RPMI8226 (cell line): ENCODE measurements at places on chromosomes 12 and 14.
A peak's percentile ranks its signal among the peaks of the same experiment; 100 is the strongest.

GRCh38 chr12:131773582-131774221 is 54.5 kb upstream of the MMP17 start:
- DNase-seq = peak; percentile 82

DNA sequence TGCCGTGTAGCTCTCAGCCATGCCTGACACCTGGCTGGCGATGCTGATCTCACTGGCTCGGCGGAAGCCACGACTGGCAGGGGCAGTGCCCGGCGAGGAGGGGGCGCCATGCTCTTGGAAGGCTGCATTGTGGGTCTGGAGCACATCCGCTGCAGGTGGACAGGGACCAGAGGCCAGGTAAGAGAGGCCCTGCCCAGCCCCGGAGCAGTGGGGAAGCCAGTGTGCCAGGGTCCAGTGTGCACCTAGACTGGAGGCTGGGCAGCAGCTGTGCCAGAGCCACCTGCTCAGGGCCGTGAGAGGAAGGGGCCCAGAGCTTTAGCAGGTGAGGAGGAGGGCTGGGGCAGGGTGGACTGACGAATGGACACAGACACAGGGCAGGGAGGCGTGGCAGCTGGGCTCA is 10.1 kb downstream of the ARL6IP4 start:
- DNase-seq = no peak

DNA sequence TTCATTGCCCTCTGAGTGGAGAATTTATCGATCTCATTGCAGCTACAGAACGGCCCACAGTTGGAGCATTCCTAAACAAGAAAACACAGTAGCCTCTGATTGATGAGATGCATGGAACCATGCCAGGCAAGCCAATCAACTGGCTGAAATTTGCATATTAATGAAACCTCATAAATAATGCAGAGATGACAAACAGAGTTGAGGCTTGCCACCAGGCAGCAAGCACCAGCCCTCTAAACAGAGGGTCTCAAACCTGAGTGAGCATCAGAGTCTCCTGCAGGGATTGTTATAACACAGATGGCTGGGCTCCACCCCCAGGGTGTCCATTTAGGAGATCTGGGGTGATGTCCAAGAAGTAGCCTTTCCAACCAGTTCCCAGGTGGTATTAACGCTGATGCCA is 60.9 kb upstream of the CMKLR1 start:
- no peak for DNase-seq

- DNase-seq = no peak
These were observed 114.1 kb upstream of the BTG1 start for GRCh38 chr12:92259696-92260251.

DNA sequence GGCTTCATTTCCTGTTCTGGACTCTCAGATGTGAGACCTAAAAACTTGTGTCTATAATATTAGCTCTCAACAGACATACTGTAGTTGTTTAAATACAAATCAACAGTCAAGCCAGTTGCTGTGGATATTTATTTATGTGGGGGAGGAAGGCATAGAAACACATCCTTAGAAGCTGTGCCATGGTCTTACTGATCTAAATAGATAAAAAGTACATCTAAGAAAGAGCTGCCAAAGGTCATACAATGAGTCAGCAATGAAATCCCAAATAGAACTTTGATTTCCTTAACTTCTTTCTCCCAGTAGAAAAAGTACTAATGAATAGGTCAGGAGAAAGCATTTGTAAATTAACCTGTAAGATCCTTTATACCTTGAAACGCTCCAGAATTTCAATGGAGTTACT is 185.1 kb downstream of the AKAP6 start:
- no peak for DNase-seq

DNA sequence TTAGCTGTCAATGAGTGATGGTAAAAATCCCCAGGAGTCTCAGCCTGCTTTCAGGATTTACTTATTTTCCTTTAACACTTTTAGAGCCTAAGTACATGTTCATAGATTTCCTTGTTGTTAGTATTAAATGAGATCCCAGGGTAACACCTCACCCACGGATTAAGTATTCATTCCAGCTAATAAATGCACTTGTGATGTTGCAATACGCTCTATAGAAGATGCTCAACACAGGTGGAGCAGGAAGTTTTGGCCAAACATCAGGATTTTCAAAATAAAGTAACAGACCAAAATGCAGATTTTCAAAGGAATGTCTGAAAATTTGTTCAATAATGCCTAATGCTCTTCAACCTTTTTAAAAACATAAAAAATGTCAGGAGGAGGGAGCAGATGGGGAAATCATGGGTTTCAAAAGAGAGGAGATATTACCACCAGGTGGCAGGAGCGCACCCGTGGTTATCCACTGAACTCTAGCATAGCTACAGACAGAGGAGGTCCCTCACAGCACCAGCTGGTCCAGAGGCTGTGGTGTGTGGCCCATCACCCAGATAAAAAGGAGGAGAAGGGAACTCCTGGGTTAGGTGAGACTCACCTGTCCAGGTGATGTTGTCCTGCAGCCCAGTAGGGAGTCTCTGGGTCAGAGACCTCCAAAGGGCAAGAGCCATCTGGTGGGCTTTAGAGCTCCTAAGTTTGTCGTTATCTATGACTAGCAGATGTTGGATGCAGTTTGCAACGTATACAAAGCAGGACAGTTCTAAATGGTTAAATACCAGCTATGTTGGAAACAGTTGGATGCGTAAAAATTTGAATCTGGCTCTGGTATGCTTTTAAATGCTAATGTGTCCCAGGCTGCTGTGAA is 1158.4 kb upstream of the TMEM132C start:
- DNase-seq = peak; percentile 65

DNA sequence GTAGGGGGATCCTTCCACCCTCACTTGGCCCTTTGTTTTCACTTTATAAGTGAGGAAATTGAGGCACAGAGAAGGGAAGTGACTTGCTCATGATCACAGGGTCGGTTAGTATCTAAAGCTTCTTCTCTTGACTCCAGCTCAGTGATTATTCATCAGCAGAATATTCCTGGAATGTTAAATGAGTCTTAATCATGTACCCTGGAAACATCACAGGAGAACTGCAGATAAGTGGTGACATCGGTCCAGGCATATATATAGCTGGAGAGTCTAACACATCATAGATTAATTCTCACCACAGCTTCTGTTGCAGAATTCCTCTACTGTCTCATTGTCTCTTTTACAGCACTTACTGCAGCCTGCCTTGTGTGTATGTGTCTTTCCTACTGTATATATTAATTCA is 69.9 kb downstream of the PAH start:
- DNase-seq = no peak

GRCh38 chr14:34583525-34583924 is 44.0 kb upstream of the EAPP start:
- DNase-seq = no peak

- peak; percentile 94 for DNase-seq
These were observed at the start of gene IRF2BPL for GRCh38 chr14:77028384-77029231. TSS of gene IRF2BPL (minus strand) at chr14:77028708. CDS start at chr14:77027792, 916 bp downstream.

GRCh38 chr12:94290353-94290752 is 142.0 kb downstream of the PLXNC1 start:
- DNase-seq = no peak

DNA sequence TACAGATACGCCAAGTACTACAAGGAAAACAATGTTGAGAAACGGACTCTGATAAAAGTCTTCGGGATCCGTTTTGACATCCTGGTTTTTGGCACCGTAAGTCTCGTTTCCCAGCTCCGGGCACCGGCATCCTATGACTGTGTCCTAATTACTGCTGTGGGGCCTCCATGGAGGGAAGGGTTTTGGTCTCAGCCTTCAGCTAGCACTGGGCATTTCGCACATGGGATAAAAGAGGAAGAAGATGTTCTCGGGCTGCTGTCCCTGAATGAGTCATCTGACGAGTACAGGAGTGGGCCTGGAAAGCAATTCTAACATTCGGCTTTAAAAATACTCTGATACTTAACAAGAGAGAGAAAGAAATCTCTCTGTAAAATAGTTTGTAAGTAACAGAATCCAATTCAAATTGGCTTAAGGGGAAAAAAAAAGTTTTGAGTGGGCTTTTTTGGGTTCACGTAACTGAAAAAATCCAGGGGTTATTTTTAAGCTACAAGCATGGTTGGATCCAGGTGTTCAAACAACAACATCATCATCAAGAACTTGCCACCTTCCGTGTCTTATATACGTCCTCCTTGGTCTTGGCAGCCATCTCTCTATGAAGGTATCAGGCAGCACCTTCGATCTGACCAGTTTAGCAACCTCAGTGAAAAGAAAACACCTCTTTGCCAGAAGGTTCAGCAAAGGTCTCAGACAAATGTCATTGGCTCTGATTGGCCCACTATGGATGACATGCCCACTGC is 34.4 kb upstream of the P2RX4 start:
- DNase-seq = no peak

- DNase-seq = no peak
These were observed 8.2 kb downstream of the PRKCH start for GRCh38 chr14:61329478-61330051.

GRCh38 chr14:93207468-93208308 is 632 bp downstream of the UBR7 start:
- DNase-seq = peak; percentile 62

- DNase-seq = no peak
These were observed 75.7 kb downstream of the PITPNM2 start for GRCh38 chr12:123075087-123075645.

GRCh38 chr12:27178723-27179399 is 65.2 kb upstream of the STK38L start:
- DNase-seq = no peak

GRCh38 chr14:93239869-93240677 is 33.0 kb downstream of the UBR7 start:
- no peak for DNase-seq

DNA sequence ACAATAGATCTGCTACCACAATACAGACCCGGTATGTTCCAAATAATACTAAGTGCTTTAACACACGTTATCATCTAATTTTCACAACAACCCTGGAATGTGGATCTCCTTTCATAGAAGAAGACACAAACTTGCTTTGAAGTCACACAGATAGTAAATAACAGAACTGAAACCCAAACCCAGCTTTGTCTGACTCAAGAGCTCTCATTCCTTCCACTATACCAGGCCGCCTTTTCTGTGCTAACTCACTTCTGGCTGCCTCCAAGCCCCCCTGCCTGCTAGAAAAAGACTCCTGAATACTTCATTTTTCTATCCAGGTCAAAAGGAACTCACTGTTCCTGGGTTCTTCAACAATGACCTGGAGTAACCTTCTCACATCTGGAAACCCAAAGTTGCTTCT is 37.8 kb downstream of the PRPF40B start:
- DNase-seq = peak; percentile 25
